ENCODE measurements at places on chromosomes 5 and 9. TPM values are rescaled to one million over a fixed set of nuclear protein-coding genes. Genes with fewer than 3 reads are reported as not detected.

DNA sequence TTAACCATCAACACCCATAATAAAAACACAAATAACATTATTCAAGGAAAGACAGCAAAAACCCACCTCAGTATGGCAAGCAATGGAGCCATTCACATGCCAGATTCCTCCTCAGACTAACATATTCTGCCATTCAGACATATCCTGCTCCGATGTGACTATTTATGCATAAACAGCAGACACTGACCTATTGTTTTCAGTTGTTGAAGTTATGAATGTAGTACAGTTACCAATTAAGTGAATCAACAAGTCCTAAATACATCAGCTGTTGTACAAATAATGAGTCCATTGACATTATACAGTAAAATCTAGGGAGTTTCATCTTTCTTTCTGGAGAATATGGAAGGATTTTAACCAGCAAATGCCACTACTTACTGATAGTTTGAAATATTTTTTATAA, 131.7 kb downstream of the DENND1A start:
- H3K4me3 ChIP-seq = no peak overlapping the region
- H3K4me1 ChIP-seq = peaks cover 16% of the 10 kb centered on the region
- no peaks in the 10 kb centered on the region for H3K27me3 ChIP-seq
- no peaks in the 10 kb centered on the region for H3K36me3 ChIP-seq
- H3K27ac ChIP-seq = no peak overlapping the region
- DNase-seq = no peak

- DNase-seq = no peak
- H3K4me3 ChIP-seq = no peak overlapping the region
- H3K27me3 ChIP-seq = no peaks in the 10 kb centered on the region
- H3K4me1 ChIP-seq = peaks cover 12% of the 10 kb centered on the region
- H3K27ac ChIP-seq = no peak overlapping the region
- H3K36me3 ChIP-seq = no peaks in the 10 kb centered on the region
These were observed 67.1 kb upstream of the SLC1A1 start for GRCh38 chr9:4423207-4423610.

- H3K4me3 ChIP-seq = no peak overlapping the region
- H3K4me1 ChIP-seq = peaks cover 23% of the 10 kb centered on the region
- no peaks in the 10 kb centered on the region for H3K27me3 ChIP-seq
- H3K36me3 ChIP-seq = peaks cover 16% of the 10 kb centered on the region
These were observed 64.7 kb upstream of the RICTOR start for GRCh38 chr5:39138892-39139291.

- no peaks in the 10 kb centered on the region for H3K36me3 ChIP-seq
- no peaks in the 10 kb centered on the region for H3K4me1 ChIP-seq
- no peak overlapping the region for H3K4me3 ChIP-seq
- peaks cover 8% of the 10 kb centered on the region for H3K27me3 ChIP-seq
These were observed 201.6 kb downstream of the DCP2 start for GRCh38 chr5:113178073-113178779.

DNA sequence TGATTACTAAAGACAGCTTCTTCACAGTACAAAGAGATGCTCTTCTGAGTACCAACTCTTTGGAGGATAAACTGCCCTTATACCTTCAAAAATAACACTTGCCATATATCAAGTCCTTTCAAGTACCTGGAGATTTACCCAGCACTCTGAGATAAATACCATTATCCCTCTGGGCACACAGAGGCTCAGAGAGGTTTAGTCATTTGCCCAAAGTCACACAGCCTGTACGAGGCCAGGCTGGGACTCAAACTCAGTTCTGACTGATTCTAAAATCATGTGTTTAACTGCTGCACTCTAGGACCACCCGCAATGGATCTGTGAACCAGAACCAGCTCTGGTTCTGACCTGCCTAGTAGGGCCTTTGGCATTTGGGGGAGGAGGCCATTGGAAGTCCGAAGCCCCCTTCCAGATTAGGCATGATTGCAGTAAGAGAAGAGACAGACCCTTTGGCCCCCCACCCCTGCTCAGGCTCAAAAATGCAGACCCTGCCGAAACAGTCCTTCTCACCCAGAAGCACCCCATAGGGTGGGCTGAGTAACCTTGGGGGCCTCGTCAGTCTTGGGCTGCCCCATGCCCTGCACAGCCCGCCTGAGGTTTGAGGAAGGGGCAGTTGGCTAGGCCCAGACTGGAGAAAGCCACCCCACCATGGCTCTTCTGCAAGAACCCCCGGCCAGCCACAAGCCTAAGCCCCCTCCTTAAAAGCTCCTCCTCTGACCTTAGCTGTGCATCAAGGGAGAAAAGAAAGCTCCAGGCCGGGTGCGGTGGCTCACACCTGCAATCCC, 32.8 kb upstream of the IL17B start:
- H3K27ac ChIP-seq = no peak overlapping the region
- H3K27me3 ChIP-seq = no peaks in the 10 kb centered on the region
- DNase-seq = no peak
- no peak overlapping the region for H3K4me3 ChIP-seq
- no peaks in the 10 kb centered on the region for H3K4me1 ChIP-seq

DNA sequence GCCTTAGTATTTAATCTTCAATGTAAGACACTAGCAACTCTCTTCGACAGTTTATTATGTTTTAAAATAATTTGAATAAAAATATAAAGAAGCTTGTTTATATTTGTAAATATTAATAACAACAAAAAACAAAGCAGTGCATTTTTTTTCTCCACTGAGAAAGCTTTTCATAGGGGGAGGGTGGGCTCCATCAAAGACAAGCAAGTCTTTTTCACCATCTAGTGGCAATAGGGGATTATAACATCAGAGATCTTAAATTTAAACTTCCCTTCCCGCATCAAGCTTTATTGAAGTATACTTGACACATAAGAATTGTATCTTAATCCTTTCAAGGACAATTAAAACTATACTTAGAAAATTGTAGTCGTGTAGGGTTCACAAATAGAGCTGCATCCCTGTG, 9.3 kb upstream of the OR13F1 start:
- H3K27me3 ChIP-seq = no peaks in the 10 kb centered on the region
- no peak overlapping the region for H3K4me3 ChIP-seq
- no peak overlapping the region for H3K27ac ChIP-seq
- no peaks in the 10 kb centered on the region for H3K36me3 ChIP-seq
- DNase-seq = no peak

- H3K36me3 ChIP-seq = no peaks in the 10 kb centered on the region
- H3K4me3 ChIP-seq = no peak overlapping the region
- H3K27ac ChIP-seq = no peak overlapping the region
These were observed 205.9 kb downstream of the TRIO start for GRCh38 chr5:14349029-14349428.

- DNase-seq = no peak
- no peak overlapping the region for H3K4me3 ChIP-seq
- H3K27me3 ChIP-seq = no peaks in the 10 kb centered on the region
- peaks cover 15% of the 10 kb centered on the region for H3K36me3 ChIP-seq
- no peak overlapping the region for H3K27ac ChIP-seq
These were observed 75.1 kb downstream of the MRPS27 start for GRCh38 chr5:72244862-72245371.

DNA sequence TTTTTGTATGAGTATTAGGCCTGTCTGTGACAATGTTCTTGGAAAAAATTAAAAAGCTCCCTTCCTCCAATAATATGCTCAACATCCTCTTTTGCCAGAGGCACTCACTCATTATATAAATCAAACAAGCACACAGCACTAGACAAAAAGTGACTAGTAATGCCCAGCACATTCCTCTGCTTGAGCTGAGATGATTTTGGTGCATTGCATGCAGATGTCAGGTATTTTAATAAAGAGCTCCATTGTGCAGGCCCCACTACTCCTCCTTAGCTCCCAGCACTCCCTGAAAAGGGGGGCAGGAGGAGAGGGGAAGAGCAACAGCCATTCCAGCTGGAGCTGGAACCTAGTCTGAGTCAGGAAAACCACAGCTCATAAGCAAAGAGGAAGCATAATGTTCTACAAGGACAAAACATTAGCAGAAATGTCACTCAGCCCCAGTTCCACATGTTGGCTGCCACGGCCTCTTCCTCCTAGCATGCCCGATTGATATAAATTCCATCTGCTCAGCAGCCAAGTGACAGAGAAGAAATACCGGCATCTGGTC, 348.5 kb downstream of the BNC2 start:
- peaks cover 2% of the 10 kb centered on the region for H3K27me3 ChIP-seq
- H3K4me1 ChIP-seq = no peaks in the 10 kb centered on the region
- H3K4me3 ChIP-seq = no peak overlapping the region
- DNase-seq = no peak

DNA sequence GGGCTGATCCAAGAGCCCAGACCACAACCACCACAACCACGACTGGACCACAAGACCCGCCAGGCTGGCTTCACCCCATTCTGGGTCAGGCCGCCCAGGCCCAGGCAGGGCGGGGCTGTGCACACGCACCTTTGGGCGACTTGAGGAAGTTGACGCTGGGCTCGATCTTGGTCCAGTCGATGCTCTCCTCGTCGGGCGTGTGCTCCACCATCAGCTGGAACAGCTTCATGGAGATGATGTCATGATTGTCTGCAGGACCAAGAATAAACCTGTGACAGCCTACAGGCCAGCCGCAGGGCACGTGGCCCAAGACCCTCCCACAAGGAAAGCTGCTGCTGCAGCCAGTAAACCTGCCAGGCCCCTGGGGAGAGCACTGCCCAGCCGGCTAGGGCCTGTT, 17.3 kb downstream of the LMAN2 start:
- H3K36me3 ChIP-seq = peaks cover 22% of the 10 kb centered on the region
- H3K4me1 ChIP-seq = no peaks in the 10 kb centered on the region
- H3K27me3 ChIP-seq = no peaks in the 10 kb centered on the region
- H3K27ac ChIP-seq = no peak overlapping the region
- no peak for DNase-seq

DNA sequence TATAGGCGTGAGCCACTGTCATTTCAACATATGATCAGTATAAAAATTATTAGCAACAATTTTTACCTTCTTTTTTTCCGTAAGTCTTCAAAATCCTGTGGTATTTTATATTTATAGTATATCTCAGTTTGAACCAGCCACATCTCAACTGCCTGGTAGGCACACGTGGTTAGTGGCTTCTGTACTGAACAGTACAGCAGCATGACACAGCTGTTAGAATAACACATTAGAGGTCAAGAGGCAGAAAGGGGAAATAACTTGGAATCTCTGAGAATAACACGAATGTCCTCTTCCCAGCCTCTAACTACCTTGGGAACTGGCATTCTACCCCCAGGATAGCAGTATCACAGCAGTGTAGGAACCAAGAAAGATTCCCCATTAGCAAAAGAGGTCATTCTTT, 108.5 kb upstream of the IQGAP2 start:
- H3K4me3 ChIP-seq = no peak overlapping the region
- H3K36me3 ChIP-seq = no peaks in the 10 kb centered on the region
- no peak overlapping the region for H3K27ac ChIP-seq
- H3K27me3 ChIP-seq = no peaks in the 10 kb centered on the region

GRCh38 chr9:111740739-111741138, 54.0 kb downstream of the SHOC1 start:
- no peaks in the 10 kb centered on the region for H3K27me3 ChIP-seq
- no peak overlapping the region for H3K4me3 ChIP-seq
- peaks cover 17% of the 10 kb centered on the region for H3K4me1 ChIP-seq
- no peak overlapping the region for H3K27ac ChIP-seq
- peaks cover 1% of the 10 kb centered on the region for H3K36me3 ChIP-seq

DNA sequence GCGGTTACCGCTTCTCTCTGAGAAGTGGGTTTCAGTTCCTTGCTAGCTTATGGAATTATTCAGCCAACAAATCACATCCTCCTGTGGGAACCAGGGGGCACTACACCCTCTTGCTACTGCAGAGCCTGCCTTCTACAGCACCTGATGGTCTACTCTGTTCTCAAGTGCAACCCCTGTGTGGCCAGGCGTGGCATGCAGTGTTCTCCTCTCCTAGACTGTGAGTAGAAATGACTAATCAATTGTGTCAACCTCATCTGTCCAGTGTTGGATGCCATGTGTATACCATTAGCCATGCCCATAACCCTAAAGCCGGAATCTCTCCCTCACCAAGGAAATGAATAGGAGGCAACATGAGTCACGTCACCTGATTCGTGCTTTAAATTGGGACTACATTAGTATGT, 117.2 kb upstream of the LIFR start:
- no peaks in the 10 kb centered on the region for H3K36me3 ChIP-seq
- no peaks in the 10 kb centered on the region for H3K4me1 ChIP-seq
- H3K27me3 ChIP-seq = peaks cover 8% of the 10 kb centered on the region
- H3K27ac ChIP-seq = no peak overlapping the region
- no peak overlapping the region for H3K4me3 ChIP-seq

DNA sequence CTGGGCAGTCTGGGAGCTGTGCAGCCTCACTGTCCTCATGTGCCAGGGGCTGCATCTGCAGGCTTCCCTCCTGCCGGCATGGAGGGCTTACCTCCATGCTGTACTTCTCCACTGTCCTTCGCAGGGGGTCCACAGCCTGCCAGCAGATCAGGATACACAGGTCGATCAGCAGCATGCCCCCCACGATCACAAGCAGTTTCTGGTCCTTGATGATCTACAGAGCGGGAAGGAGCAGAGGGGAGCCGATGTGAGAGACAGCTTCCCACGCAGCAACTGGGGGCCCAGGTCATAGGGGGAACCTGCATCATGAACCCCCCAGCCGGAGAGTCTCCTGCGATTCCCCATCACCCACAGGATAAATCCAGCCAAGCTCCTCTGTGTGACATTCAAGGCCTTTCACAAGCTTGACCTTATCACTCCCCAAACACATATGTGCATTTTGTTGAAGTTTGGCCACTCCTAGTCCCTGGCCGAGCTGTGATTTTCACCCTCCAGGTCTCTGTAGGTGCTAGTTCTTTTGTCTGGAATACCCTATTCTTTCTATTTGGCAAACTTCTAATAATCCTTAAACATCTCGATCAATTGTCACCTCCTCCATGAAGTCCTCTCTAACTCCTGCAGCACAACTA, 107.3 kb upstream of the TBC1D2 start:
- no peak overlapping the region for H3K27ac ChIP-seq
- H3K36me3 ChIP-seq = peaks cover 4% of the 10 kb centered on the region
- H3K4me1 ChIP-seq = no peaks in the 10 kb centered on the region
- H3K27me3 ChIP-seq = peaks cover 10% of the 10 kb centered on the region
- no peak overlapping the region for H3K4me3 ChIP-seq

- no peak overlapping the region for H3K27ac ChIP-seq
- no peaks in the 10 kb centered on the region for H3K36me3 ChIP-seq
- no peak overlapping the region for H3K4me3 ChIP-seq
- no peak for DNase-seq
- H3K27me3 ChIP-seq = peaks cover 27% of the 10 kb centered on the region
These were observed 174.9 kb upstream of the SMIM23 start for GRCh38 chr5:171610686-171611085.

GRCh38 chr5:135641319-135641718, 62.5 kb upstream of the CXCL14 start:
- H3K27ac ChIP-seq = no peak overlapping the region
- no peak for DNase-seq
- no peaks in the 10 kb centered on the region for H3K36me3 ChIP-seq

PCDHB5 gene
- total RNA-seq = not detected

RANBP3L gene
- total RNA-seq = 0.10 TPM

RASGEF1C gene
- total RNA-seq = not detected

SNX24 gene
- total RNA-seq = 2.3 TPM

TMEM38B gene
- 17.6 TPM for total RNA-seq

PHYKPL gene
- 50.9 TPM for total RNA-seq

GDNF gene
- total RNA-seq = not detected

IL33 gene
- total RNA-seq = not detected

PKN3 gene
- total RNA-seq = 7.3 TPM

SHISAL2B gene
- total RNA-seq = not detected

AP3B1 gene
- total RNA-seq = 29.9 TPM

SHOC1 gene
- total RNA-seq = not detected

SMIM33 gene
- total RNA-seq = 0.37 TPM
